HepG2 (cell line): ENCODE measurements at places on chromosomes 12 and 14. TPM values are rescaled to one million over a fixed set of nuclear protein-coding genes. Genes with fewer than 3 reads are reported as not detected.

SERPINA10 gene
- total RNA-seq: 12.1 and 20.1 TPM in 2 replicates

PTPN21 gene
- total RNA-seq: 3.3 and 3.7 TPM in 2 replicates

OTX2 gene
- not detected in 2 replicates for total RNA-seq

DNA sequence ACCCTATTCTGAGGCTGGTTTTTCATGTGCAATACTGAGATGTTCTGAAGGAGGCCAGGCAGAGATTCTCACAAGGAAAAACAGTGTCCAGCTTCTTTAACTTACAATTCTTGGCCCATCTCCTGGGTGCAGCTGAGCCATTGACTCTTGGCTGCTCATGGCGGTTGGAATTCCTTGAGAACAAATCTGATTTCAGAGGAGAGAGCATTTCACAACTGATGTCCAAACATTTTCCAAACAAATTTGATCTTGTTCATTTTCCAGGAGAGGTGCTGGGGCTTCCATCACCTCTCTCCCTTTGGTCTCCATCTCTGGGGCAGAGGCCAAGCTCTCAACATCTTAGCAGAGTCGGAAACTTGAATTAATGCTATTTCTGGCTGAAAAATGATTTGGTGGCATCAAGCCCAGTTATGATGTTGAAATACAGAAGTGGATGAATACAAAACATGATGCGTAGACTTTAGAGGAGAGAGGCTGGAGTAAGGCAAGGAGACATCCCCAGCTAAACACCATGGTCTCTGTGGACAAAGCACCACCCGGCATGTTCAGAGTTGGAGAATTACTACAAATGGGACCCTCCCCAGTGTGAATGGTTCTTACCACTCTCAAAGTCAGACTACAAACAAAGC is 593.0 kb downstream of the VRK1 start:
- no peak for DNase-seq
